OCI-LY7 (cell line): ENCODE measurements at places on chromosomes 3 and 15. TPM values are rescaled to one million over a fixed set of nuclear protein-coding genes. Genes with fewer than 3 reads are reported as not detected.

- no peak for DNase-seq
Measured at GRCh38 chr3:132196113-132196512, 121.1 kb upstream of the ACP3 start.

GRCh38 chr3:175267561-175267960, 408.4 kb downstream of the NAALADL2 start:
- DNase-seq: no peak

- no peak for DNase-seq
Measured at GRCh38 chr3:133845127-133845526, 39.5 kb downstream of the SRPRB start.

GRCh38 chr3:19541284-19541683, 392.7 kb downstream of the EFHB start:
- no peak for DNase-seq

DNA sequence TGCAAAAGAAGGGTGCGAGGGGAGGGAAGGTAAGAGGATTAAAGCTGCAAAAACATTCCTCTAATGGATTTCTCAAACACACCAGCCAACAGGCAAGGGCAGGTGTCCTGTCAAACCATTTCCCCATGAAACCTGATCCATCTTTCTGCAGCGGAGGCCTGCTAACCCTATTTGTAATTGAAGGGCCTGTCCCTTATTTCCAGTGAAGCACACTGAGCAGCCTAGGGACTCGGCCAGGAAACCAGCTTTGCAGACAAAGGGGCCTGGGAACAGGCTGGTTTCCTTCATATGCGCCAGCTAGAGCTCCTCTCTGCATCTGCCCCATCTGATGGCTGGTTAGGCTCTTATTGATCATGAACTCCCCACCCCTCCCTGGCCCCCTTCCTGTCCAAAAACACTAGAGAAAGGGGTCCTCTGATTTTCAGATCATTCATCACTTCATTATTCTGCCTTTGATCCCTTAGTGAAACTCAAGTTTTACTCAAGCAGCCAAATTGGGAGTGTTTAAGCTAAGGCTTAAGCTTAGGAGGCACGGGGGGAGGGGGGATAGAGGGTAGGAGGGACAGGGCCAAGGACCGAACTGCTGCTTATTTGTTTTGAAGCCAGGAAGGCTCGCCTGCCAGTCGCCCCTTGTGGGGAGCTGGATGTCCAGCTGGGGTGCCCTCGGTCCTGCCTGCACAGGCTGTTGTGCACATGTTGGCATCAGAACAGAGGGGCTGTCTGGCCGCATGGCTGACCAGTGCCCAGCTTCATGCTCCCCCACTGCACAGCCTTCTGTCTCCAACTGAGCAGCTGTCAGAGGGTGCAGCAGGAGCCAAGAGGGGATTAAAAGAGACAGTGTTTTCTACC, 53.1 kb downstream of the BOC start:
- no peak for DNase-seq

DNA sequence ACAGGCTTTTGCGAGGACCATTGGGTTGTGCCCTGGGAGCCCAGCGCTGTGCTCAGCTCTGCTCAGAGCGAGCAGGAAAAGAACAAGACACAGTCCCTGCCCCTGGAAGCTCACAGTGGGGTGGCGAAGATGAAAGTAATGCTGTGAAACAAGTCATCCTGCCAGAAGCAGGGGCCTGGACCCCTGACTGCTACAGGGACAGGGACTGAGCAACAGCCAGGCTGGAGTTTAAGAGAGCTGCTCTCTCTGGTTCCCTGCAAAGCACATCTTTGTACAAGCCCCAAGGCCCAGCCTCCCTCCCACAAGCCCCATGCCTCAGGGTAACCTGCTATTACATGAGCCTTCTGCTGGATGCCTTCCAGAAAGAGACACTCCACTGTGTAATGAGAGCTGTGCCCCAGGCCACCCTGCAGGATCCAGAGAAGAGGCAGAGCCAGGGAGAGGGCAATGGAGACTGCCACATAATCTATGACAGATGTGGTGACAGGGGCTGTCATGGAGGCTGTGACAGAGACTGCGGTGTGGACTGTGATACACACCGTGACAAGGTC, 7.1 kb upstream of the HCN4 start:
- no peak for DNase-seq

DNA sequence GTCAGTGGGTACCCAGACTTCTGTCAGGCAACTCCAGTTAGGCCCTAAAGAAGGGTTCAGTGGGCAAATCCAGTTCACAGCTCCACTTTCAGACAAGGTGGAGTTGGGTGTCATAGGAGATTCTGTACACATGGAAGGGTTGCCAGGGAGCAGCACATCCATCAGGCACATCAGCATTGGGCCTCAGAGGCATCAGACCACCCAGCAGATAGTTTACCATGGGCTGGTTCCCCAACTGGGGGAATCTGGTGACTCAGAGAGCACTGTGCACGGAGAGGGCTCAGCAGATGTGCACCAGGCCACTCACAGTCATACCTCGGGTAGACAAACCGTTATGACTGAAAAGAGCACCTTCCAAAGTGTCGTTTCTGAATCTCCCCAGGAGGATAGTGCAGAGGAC, 27.2 kb downstream of the SYNM start:
- DNase-seq: no peak

DNA sequence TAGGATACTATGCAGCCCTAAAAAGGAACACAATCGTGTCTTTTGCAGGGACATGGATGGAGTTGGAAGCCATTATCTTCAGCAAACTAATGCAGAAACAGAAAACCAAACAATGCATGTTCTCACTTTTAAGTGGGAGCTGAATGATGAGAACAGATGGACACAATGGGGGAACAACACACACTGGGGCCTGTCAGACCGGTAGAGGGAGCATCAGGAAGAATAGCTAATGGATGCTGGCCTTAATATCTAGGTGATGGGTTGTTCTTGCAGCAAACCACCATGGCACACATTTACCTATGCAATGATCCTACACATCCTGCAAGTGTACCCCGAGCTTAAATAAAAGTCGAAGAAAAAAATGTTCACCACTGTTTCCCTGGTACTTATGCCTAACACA, 17.5 kb downstream of the SENP7 start:
- DNase-seq: no peak

- no peak for DNase-seq
Measured at GRCh38 chr3:33887478-33887877, 89.0 kb downstream of the PDCD6IP start.

GRCh38 chr3:88059380-88060170, 520 bp downstream of the ZNF654 start:
- DNase-seq: no peak

GRCh38 chr3:149609595-149609994, 48.2 kb downstream of the WWTR1 start:
- no peak for DNase-seq

- DNase-seq: no peak
Measured at GRCh38 chr3:180707896-180708295, 28.6 kb upstream of the CCDC39 start.

DNA sequence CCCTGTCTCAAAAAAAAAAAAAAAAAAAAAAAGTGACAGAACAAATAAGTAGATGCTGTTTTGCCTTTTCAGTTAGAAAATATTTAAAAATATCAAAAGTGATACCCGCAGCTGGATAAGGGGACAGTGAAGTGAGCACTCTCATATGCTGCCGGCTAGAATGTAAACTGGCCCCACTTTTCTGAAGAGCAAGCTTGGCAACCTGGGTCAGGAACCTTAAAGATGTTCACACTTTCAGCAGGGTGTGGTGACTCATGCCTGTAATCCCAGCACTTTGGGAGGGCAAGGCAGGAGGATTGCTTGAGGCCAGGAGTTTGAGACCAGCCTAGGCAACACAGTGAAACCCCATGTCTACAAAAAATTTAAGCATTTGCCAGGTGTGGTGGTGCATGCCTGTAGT, 17.4 kb downstream of the FSD2 start:
- DNase-seq: no peak

DNA sequence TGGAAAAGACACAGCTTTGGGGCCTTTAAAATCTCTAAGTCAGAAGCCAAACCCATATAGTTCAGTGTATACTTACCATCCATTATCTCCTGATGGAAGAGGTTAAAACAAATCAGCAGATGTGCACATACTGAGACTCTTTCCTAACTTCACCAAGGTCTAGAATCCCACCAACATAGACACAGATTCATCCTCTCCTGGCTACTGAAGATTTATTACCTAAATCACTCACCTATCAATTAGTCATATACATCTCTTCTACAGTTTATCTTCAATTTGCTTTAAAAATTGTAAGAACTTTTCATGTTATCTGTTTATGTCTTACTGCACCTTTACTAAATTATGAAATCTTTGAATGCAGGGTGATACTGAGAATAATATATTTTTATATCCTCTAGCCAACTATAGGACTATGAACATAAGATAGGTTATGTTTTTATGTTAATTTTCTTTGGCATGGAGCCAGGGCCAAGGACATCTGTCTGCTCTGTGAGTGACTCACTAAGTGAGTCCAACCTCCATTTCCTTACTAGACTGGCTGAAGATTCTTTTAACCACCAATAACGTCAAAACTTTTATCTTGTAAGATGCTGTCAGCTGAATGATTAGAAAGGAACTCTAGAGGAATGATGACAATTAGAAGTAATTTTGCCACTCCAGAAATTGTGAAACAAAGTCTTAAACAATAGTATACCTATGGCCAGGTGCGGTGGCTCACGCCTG, 397.6 kb downstream of the FOXP1 start:
- DNase-seq: peak; percentile 10

The EPHA3 gene
- not detected in 2 replicates for total RNA-seq

The CIDEC gene
- not detected in 2 replicates for total RNA-seq

The SLC24A1 gene
- total RNA-seq: 21.0 and 21.6 TPM in 2 replicates

The CASR gene
- total RNA-seq: 0.04 TPM in 1 of 2 replicates, not detected in the other

The MAPK6 gene
- total RNA-seq: 49.7 and 51.1 TPM in 2 replicates

The PRSS50 gene
- not detected in 2 replicates for total RNA-seq

The CCDC54 gene
- total RNA-seq: not detected in 2 replicates

The XCR1 gene
- not detected in 2 replicates for total RNA-seq

The C3orf20 gene
- 2.2 and 3.6 TPM in 2 replicates for total RNA-seq

The ANKRD63 gene
- total RNA-seq: not detected in 2 replicates

The ACOX2 gene
- total RNA-seq: not detected in 2 replicates

The ANKRD34C gene
- total RNA-seq: not detected in 2 replicates

The ZNF660 gene
- total RNA-seq: not detected in 2 replicates

The ISLR gene
- total RNA-seq: not detected in 2 replicates

The MYLK gene
- total RNA-seq: not detected in 2 replicates

The LRRC3B gene
- not detected in 2 replicates for total RNA-seq

The WWTR1 gene
- total RNA-seq: 0.15 TPM in 1 of 2 replicates, not detected in the other

The TICRR gene
- total RNA-seq: 42.6 and 44.4 TPM in 2 replicates

The FSIP1 gene
- 0.65 and 0.66 TPM in 2 replicates for total RNA-seq
